ENCODE measurements at places on chromosomes 1 and 21. TPM values are rescaled to one million over a fixed set of nuclear protein-coding genes. Genes with fewer than 3 reads are reported as not detected.

CHD1L gene
- total RNA-seq, result 36.0 TPM

CD48 gene
- not detected for total RNA-seq

RAB29 gene
- total RNA-seq, result 35.4 TPM

KCNK1 gene
- 24.6 TPM for total RNA-seq

PKLR gene
- total RNA-seq, result not detected

GJA9 gene
- under 0.01 TPM for total RNA-seq

OLFML2B gene
- 0.21 TPM for total RNA-seq

AVPR1B gene
- total RNA-seq, result not detected

C1orf115 gene
- 4.6 TPM for total RNA-seq

ERICH3 gene
- total RNA-seq, result not detected

C1orf35 gene
- 12.3 TPM for total RNA-seq

OR2L2 gene
- not detected for total RNA-seq

PCP4L1 gene
- 6.0 TPM for total RNA-seq

BCAR3 gene
- total RNA-seq, result 97.4 TPM

TEDDM1 gene
- not detected for total RNA-seq

ARHGEF10L gene
- total RNA-seq, result 4.1 TPM

S100A14 gene
- 881 TPM for total RNA-seq

UTP25 gene
- 6.2 TPM for total RNA-seq

LEPROT gene
- 37.6 TPM for total RNA-seq

OR2G6 gene
- total RNA-seq, result not detected

NT5C1A gene
- not detected for total RNA-seq

COL16A1 gene
- 159 TPM for total RNA-seq

RGSL1 gene
- total RNA-seq, result not detected

GLIS1 gene
- total RNA-seq, result not detected

SMCP gene
- total RNA-seq, result not detected

TRIM67 gene
- total RNA-seq, result not detected

HSPA6 gene
- 1.0 TPM for total RNA-seq

KISS1 gene
- total RNA-seq, result not detected

C1QB gene
- total RNA-seq, result not detected

PDE4B gene
- total RNA-seq, result under 0.01 TPM

CRP gene
- total RNA-seq, result not detected

EXTL2 gene
- 2.7 TPM for total RNA-seq

ADGRB2 gene
- total RNA-seq, result 0.34 TPM

VHLL gene
- not detected for total RNA-seq

ACTN2 gene
- total RNA-seq, result not detected

PEX11B gene
- total RNA-seq, result 15.0 TPM

B3GALT2 gene
- not detected for total RNA-seq

RNU1-1 gene
- total RNA-seq, result under 0.01 TPM

BSND gene
- total RNA-seq, result under 0.01 TPM

GPR3 gene
- under 0.01 TPM for total RNA-seq

NBPF20 gene
- 2.4 TPM for total RNA-seq

SLC44A5 gene
- total RNA-seq, result 2.5 TPM

PGBD2 gene
- total RNA-seq, result 10.3 TPM

DTL gene
- total RNA-seq, result 0.34 TPM

UBL4B gene
- not detected for total RNA-seq

SLC6A9 gene
- 35.5 TPM for total RNA-seq

RGS7 gene
- total RNA-seq, result not detected

ATP6V1G3 gene
- not detected for total RNA-seq

OR2T11 gene
- total RNA-seq, result not detected

PADI3 gene
- total RNA-seq, result 0.68 TPM

CLDN8 gene
- total RNA-seq, result 0.14 TPM

FAM131C gene
- total RNA-seq, result 1.00 TPM

OR2L3 gene
- not detected for total RNA-seq

EPHB2 gene
- total RNA-seq, result 3.4 TPM

GTF2B gene
- total RNA-seq, result 40.7 TPM

TCEA3 gene
- 2.1 TPM for total RNA-seq

FTCD gene
- not detected for total RNA-seq

NPHS2 gene
- not detected for total RNA-seq

PRKAA2 gene
- 0.68 TPM for total RNA-seq
